ENCODE measurements at places on chromosomes 6 and 20. TPM values are rescaled to one million over a fixed set of nuclear protein-coding genes. Genes with fewer than 3 reads are reported as not detected.

TMEM30A gene
- 63.9 TPM for total RNA-seq

- DNase-seq, result no peak
Measured at GRCh38 chr6:73747289-73747688, 51.3 kb downstream of the CD109 start.

DYNLT2 gene
- total RNA-seq, result 2.4 TPM

DNA sequence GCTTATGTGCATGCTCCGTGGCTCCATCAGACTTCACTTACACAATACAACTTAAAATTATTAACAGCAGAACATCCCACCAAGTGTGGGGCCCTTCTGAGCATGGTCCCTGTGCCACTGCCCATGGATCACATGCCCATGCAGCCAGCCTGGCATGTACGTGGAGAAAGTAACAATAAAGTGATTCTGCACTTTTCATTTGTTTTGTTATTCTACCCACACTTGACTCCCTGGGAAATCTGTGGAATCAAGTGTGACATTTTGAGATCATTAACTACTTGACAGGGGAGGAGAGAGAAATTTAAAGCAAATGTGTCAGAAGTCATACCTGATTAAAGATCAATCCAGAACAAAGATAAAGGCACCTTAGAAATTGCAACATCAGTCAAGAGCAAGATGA is 112.0 kb downstream of the ISM1 start:
- no peak for DNase-seq

COX4I2 gene
- not detected for total RNA-seq

GRCh38 chr20:52219441-52219840 is 27.9 kb upstream of the ZFP64 start:
- DNase-seq, result peak; percentile 22

DNA sequence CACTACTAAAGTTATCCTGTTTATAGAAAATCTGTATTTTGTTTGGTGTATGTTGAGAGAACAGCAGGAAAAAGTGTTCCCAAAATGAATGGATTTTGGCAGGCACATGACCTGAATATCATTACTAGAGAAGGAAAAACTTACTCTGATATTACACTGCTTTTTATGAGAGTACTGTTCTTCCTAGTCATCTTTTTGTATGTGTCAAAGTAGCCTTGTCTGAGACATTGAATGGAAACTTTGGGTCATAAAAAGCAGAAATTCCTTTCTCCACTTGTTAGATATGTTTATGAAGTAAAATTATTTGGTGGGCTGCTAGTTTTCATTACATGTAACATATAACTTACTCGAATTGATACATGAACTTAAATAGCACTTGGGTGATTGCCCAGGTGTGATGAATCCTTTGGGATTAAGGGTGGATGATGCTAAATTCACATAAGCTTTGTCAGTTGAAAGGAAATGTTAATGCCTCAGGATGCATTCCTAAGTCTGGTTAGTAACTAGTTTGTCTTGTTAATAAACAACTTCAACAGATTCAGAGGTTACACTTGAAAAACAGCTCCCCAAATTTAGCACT is 206.7 kb downstream of the CENPW start:
- no peak for DNase-seq

DNA sequence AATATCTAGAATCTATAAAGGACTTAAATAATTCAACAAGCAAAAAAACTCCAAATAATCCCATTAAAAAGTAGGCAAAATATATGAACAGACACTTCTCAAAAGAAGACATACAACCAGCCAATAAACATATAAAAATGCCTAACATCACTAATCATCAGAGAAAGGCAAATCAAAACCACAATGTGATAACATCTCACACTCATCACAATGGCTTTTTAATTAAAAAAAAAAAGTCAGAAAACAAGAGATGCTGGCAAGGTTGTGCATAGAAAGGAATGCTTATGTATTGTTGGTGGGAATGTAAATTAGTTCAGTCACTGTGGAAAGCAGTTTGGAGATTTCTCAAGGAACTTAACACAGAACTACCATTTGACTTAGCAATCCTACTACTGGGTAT is 979.6 kb upstream of the MAP3K7 start:
- no peak for DNase-seq

GRCh38 chr6:16762550-16763477 is 1.6 kb upstream of the ATXN1 start:
- DNase-seq, result peak; percentile 68

Data from A673 (cell line).